ENCODE measurements at places on chromosomes 11 and 22. TPM values are rescaled to one million over a fixed set of nuclear protein-coding genes. Genes with fewer than 3 reads are reported as not detected.

DNA sequence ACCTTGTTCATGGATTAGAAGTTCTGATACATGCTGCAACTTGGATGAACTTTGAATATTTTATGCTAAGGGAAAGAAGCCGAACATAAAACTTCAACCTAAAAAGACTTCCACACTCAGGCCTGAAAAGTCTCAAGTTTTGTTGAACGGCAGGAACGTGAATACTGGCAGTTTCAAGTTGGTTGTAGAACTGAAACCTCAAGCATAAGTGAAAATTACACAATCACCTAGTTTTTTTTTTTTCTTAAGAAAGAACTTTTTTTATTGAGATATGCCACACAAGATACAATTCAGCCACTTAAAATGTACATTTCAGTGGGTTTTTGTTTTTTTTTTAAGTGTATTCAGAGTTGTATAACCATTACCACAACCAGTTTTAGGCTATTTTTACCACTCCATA, 50.8 kb upstream of the ADORA2A start:
- no peak for DNase-seq

DNA sequence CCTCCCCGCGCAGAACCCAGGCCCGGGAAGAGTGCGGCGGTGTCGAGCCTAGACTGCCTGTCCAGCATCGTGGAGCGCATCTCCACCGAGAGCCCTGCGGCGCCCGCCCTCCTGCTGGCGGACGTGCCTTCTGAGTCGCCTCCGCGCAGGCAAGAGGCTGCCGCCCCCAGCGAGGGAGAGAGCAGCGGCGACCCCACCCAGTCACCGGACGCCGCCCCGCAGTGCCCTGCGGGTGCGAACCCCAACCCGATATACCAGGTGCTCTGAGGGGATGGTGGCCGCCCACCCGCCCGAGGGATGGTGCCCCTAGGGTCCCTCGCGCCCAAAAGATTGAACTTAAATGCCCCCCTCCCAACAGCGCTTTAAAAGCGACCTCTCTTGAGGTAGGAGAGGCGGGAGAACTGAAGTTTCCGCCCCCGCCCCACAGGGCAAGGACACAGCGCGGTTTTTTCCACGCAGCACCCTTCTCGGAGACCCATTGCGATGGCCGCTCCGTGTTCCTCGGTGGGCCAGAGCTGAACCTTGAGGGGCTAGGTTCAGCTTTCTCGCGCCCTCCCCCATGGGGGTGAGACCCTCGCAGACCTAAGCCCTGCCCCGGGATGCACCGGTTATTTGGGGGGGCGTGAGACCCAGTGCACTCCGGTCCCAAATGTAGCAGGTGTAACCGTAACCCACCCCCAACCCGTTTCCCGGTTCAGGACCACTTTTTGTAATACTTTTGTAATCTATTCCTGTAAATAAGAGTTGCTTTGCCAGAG, 2.0 kb downstream of the MYOD1 start:
- no peak for DNase-seq

GRCh38 chr22:20463324-20464095, 25.9 kb upstream of the SCARF2 start:
- no peak for DNase-seq

DNA sequence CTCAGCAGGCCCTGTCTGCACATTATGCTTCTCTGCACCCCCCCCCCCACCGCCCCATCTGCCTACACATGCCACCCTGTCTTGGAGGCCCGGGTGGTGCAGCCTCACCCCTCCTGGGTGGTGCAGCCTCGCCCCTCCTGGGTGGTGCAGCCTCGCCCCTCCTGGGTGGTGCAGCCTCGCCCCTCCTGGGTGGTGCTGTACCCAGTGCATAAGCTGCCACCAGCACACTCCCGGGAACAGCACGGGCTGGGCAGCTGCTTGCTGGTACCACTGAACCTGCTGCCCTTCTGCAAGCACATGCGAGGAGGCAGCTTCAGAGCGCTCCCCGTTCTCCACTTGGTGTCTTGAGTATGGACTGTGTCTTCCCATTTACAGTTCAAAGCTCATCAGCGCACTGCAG, 69.3 kb downstream of the NCAPD3 start:
- DNase-seq = no peak

DNA sequence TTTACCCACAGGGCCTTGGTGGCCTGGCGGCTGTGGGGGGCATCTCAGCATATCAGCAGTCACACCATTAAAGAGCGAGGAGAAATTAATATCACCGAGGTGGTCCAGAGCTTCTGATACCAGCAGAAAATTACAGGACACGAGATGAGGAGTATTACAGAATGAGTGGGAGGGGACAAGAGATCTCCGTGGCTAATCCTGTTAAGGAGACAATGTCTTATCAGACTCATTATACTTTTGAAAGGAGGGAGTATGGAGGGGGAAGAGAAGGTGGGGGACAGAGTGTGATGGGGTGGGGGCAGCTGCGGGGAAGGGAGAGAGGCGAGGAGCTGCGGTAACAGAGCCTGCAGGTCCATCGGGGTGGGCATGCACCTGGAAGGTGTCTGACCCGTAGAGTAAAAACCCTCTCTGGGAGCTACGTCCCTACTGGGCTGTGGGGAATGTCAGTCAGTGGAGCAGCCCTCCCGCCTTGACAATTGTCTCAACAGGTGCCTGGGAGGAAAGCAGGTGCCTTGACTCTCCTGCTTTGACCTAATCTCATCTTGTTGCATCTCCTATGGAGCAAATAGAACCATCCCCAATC, 224.2 kb downstream of the CEP164 start:
- DNase-seq = no peak

DNA sequence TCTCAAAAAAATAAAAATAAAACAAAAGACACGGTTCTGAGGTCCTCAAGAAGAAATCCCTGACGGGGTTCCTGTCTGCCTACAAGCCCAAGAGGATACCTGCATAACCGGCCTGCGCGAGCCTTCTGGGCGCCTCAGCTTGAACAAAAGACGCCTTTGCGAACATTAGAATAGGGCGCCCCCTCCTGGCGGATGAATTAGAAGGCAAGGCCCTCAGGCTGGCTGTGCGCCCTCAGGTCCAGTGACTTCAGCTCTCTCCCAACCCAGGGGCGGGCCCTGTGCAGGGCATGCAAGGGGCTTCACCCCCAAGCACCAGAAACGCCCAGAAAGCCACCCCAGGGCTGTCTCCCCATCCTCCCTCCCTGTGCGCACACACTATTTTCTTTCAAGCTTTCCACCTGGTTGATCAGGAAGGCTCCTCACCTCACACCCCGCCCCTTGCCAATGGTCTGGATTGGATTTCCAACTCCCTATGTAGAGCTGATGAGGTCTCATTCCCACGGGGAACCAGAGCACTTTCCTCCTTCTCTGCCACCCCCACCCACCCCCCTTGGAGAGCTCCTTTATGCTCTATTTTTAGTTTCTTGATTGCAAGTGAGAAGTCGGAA, 273.3 kb downstream of the BUD13 start:
- peak; percentile 80 for DNase-seq

- no peak for DNase-seq
Observed at GRCh38 chr22:31538815-31539214, 42.5 kb downstream of the SFI1 start.

DNA sequence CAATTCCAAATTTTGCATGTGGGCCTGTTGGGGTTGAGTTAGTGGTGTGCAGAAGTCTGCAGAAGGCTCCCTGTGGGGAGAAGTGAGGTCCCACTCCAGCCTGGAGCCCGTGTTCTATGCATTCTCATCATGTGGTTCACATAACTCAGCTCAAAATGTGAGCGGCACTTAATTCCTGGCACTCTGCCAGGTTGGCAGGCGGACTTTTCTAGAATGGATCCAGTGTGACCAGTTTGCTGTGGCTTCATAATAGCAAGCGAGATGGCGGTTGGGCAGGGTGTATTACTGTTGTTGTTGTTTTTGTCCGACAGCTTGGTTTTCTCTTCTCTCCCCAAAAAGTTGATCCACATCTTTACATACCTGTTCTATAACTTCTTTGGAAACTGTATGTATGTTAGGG, 146.8 kb upstream of the TTC12 start:
- no peak for DNase-seq

DNA sequence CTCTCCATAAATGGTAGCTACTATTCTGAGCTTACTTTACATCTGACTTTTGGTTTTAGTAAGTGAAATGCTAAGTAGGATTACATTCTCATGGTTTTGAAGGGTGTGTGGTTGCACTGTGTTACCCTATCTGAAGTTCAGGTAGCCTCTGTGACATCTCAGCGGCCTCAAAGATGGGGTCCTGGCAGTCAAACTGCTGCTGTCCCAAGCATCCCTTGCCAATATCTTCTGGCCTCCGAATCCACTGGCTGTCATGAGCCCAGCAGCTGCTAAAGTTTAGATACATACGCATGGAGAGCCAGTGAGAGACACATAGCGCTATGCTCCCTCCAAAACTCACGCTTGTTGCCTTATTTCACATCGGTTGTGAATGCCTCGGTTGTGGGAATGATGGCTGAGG, 34.9 kb downstream of the UBASH3B start:
- DNase-seq = no peak

- DNase-seq = no peak
Observed at GRCh38 chr11:46333394-46333947, 13.8 kb upstream of the DGKZ start.

DNA sequence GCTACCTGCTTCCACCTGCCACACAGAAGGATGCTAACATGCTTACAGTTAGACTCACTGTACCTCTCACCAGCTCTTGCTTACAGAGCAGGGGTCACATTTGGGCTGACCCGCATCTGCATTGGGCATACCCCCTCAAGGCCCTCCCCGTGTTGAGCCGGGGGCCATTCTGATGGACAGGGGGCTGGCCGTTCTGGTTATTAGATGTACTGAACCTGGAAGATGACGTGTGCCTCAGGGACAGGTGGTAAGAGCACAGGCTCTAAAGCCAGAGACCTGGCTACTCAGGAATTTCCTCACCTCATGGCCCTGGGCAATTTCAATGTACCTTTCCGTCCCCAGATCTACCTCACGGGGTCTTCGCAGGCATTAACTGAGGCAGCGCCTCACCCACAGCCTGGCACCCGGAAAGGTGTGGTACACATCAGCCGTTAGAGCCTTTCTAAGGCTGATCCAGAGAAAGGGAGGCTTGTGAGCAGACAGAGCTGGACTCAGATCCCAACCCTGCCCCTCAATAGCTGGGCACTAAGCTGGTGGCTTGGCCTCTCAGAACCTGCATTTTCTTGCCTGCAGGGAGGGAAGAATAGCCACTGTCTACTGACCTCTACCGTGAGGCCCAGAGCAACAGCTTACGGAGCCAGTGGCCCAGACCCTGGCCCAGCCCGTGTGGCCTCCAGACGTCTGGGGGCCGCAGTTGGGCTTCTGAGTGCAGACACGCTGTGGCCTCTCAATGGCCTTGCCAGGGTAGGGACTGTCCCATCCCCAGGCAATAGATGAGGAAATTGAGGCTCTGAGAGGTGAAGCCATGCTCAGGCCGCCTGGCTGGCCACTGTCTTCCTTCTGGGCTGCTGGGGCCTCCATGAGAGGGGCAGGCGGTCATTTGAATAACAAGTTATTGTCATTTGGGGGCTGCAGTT, 100.6 kb downstream of the MORC2 start:
- DNase-seq = no peak

GRCh38 chr11:113664069-113664980, 41.8 kb downstream of the TMPRSS5 start:
- no peak for DNase-seq

GRCh38 chr22:30413745-30414524, 11.6 kb upstream of the MTFP1 start:
- DNase-seq = no peak

DNA sequence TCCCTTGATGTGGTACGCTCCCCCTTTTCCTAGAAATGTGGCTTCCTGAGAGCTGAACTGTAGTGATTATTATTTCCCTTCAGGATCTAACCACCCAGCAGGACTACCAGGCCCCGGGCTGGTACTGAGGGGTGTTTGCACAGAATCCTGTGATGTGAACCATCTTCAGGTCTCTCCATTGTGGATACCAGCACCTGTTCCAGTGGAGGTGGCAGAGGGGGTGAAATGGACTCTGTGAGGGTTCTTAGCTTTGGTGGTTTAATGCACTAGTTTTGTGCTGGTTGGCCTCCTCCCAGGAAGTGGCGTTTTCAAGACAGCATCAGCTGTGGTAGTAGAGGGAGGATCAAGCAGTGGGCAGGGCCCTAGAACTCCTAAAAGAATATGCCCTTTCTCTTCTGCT, 18.6 kb downstream of the C11orf91 start:
- DNase-seq = no peak

- DNase-seq = peak; percentile 16
Observed at GRCh38 chr11:26950260-26950719, 43.6 kb upstream of the FIBIN start.

- no peak for DNase-seq
Observed at GRCh38 chr11:69841859-69842698, 22.9 kb upstream of the FGF3 start.

DNA sequence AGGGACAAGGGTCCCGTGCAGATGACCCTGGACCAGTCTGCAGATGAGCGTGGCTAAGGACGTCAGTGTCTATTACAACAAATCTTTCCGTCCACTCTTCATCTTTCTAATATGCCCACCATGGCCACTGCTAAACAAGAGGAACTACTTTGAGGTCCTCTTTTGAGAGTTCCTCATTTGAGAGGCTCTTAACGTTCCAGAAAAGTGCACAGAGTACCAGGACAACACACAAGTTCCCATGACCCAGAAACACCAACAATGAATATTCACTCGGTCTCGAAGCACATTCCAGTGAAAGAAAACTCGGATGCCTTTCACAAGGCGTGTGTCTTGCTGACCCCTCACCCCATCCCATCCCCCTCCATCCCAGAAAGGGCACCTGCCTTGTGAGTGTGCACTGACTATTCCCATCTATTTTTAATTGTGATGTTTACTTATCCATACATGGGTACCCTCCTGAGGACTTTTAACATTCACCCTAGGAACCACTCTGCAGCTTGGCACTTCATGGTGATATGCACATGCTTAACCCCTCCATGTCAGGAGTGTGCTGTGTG, 157.0 kb downstream of the SHANK2 start:
- no peak for DNase-seq

- DNase-seq = no peak
Observed at GRCh38 chr22:43811777-43812148, 342 bp downstream of the EFCAB6 start.

DNA sequence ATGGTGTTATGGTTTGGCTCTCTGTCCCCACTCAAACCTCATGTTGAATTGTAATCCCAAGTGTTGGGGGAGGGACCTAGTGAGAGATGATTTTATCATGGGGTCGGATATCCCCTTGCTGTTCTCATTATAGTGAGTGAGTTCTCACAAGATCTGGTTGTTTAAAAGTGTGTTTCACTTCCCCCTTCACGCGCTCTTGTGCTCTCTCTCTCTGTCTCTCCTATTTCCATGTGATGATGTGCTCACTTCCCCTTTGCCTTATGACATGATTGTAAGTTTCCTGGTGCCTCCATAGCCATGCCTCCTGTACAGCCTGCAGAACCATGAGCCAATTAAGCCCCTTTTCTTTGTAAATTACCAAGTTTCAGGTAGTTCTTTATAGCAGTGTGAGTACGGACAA, 765.1 kb downstream of the KCNA4 start:
- DNase-seq = no peak

- DNase-seq = no peak
Observed at GRCh38 chr22:27593378-27593777, 208.2 kb downstream of the MN1 start.

Gene LGALS12
- 0.26 TPM for total RNA-seq

Gene OR10A2
- not detected for total RNA-seq

Gene TMPRSS6
- total RNA-seq = 9.2 TPM

Gene SPI1
- 35.3 TPM for total RNA-seq

Gene TMPRSS4
- 180 TPM for total RNA-seq

Gene GUCY1A2
- 3.2 TPM for total RNA-seq

Gene SLC37A2
- total RNA-seq = 7.8 TPM

Gene PHOX2A
- 0.14 TPM for total RNA-seq

Gene OR8H2
- not detected for total RNA-seq

Gene NECTIN1
- total RNA-seq = 13.2 TPM

Gene PTPN5
- 0.43 TPM for total RNA-seq

Gene MCM5
- 25.4 TPM for total RNA-seq

Gene KRTAP5-2
- 0.26 TPM for total RNA-seq

Gene OR51B4
- total RNA-seq = 0.23 TPM

Gene NFAM1
- 3.9 TPM for total RNA-seq
